Activated CD4-positive, CD25-positive, alpha-beta regulatory T cell treated with anti-CD3 and anti-CD28 coated beads, Interleukin-2, amount 50 U/mL, for 16 hours (primary cell): ENCODE measurements at places on chromosomes 5 and 9.

DNA sequence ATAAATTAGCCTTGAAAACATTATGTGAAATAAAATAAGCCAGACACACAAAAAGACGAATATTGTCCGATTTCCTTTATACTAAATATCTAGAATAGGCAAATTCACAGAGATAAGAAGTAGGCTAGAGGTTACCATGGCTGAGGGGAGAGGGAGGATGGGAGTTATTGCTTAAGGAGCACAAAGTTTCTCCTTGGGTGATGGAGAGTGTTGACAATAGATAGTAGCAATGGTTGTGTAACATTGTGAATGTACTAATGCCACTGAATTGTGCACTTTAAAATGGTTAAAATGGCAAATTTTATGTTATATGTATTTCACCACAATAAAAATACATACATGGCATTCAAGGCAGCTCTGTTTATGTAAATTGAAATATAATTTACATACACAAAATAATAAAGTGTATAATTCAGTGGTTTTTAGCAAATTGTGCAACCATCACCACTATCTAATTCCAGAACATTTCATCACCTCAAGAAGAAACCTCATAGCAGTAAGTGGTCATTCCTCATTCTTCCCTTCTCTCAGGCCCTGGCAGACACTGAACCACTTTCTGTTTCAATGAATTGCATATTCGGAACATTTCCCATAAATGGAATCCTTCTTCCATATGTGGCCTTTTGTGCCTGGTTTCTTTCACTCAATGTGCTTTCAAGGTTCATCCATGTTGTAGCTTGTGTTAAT is 59.2 kb downstream of the NDST1 start:
- no peak for DNase-seq

DNA sequence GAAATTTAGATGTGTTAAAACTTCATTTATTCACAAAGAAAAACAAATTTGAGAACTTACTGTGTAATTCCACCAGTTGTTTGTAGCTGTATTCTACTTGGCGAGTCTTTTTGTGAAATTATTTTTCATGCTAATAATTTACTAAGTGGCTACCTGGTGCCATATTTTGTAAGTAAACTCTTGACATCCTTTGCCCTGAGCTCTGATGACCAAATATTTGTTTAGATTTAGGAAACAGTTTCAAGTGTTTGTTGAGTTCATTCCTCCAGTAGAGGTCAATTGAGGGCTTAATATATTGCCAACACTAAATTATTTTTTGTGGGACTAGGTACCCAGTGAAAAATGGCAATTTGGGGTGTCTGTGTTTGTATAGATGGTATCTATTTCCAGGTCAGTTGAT is 3.7 kb downstream of the CNTLN start:
- DNase-seq, result no peak

DNA sequence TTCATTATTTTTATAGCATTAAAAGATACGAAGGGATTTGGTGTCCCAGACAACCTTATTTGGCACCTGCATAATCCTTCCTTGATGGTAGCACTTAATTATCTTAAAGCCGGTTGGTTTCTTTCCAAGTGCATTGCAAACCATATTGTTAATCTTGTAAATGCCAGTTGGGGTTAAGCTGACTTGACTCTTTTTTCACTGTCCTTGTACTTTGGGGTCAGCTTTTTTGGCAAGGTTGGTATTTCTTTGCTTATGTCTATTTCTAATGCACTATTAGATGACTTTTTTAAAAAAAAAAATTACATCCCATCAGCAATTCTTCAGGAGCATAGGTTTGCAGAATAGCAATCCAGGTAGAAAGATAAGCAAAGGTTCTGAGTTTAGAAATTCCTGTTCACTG is 466.8 kb upstream of the TLE4 start:
- DNase-seq, result no peak

- no peak for DNase-seq
These were observed 516.9 kb upstream of the ZNF608 start for GRCh38 chr5:125263356-125263755.

- no peak for DNase-seq
These were observed 933 bp downstream of the NEK6 start for GRCh38 chr9:124258607-124259157.

DNA sequence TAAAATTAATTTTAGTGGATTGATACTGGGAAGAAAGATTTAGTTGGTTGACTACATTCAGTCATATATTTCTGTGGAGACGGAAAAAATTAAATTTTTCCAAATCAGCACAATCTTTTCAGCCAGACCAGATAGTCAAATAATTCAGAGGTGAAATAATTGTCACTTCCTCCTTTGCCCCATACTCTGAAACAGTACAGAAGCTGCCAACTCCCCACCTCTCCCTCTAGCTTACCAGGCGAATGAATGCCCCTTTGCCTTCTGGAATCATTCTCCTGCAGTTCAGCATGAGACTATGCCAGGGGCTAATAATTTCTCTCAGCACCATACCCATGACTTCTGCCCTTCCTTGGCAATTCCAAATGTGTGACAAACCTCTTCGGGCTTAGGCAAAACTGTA is 43.5 kb downstream of the EBF1 start:
- no peak for DNase-seq

DNA sequence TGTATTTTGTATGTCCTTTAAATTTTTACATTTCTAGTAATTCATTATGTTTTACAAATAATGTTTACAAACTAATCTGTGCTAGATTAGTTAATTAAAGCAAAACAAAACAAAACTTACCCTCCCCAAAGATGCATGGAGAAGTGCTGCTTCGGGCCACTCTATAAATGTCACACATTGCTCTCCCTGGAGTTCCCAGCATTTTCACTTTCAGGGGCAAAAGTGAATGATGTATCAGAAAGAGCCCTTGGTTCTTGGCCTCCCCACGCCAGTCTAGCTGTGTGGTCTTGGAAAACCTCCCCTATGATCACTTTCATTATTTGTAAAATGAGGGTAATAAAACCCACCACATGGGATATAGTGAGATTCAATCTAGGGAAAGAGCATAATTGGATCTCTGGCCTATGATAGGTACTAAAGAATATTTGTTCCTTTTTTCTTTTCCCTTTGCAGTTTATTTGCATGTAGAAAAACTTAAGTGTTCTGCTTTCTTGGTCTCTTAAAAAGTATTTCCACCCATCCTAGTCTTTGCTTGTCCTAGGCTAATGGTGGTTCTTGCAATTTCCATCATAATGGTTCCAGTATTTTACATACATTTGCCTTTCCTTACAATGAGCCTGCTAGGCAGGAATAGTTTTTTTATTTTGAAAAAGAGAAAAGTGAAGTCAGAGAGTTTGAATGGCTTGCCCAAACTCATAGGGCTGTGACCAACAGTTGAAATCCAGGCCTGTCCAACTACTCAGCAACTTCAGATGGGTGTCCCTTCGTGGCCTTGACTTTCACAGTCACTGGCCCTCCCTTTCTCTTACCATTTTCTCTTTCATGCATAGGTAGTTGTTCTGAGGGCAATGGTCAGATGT is 184.5 kb upstream of the KLF4 start:
- no peak for DNase-seq

- DNase-seq, result no peak
These were observed 76.7 kb upstream of the SYK start for GRCh38 chr9:90724880-90725279.

DNA sequence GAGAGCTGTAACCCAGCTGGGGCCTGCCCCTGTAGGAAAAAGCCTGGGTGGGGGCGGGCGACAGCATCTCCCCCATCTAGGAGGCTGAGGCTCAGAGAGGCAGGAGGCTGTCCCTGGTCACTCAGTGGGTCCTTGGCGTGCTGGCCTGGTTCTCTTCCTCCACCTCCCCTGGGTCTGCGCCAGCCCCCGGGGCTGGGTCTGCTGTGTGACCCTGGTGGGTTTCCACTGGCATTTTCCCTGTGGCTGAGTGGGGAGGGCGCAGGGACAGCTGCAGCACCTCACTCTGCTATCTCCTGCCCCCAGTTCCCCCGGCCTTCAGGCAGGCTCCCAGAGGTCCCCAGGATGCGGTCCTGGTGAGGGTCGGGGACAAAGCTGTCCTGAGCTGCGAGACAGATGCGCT is 59.5 kb upstream of the ASS1 start:
- DNase-seq, result no peak

DNA sequence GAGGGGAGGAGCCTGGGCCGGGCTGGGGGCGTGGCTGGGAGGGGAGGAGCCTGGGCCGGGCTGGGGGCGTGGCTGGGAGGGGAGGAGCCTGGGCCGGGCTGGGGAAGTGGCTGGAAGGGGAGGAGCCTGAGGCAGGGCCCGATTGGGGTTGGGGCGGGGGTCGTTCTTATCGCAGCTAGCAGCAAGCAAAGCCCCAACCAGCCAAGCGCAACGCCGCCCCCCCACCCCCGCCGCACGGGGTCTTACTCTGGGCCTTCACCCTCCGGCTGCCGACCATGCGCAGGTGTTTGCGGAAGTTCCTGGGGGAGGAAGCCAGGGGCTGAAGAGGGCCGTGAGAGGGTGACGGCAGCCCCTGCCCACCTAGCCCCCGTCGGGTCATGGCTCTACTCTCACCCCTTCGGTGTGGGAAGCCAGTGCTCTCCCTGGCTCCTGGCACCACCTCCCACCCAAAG is 5.0 kb downstream of the NSMF start:
- DNase-seq, result no peak

DNA sequence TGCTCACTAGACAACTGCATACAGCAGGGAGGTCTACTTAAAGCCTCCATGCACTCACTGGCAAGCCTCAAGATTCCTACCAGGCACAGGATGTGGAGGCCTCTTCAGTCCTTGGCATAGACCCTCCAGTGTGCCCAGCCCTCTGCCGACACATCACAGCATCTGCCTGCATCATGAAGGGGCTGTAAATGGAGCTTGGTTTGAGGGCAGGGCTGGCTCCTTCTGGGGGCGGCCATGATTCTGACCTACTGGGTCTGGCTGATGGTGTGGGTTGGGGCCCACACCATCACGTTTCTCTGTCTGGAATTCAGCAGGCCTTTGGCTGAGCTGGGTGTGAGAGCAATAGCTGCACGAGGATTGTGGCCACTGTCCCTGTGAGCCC is 84.9 kb upstream of the SHB start:
- no peak for DNase-seq

GRCh38 chr5:64690417-64691151 is at the start of gene SHISAL2B:
TSS of gene SHISAL2B (plus strand) at chr5:64690503. CDS start at chr5:64690624, 121 bp downstream.
- DNase-seq, result no peak

- DNase-seq, result no peak
These were observed 154.1 kb downstream of the SNX18 start for GRCh38 chr5:54671681-54672080.

DNA sequence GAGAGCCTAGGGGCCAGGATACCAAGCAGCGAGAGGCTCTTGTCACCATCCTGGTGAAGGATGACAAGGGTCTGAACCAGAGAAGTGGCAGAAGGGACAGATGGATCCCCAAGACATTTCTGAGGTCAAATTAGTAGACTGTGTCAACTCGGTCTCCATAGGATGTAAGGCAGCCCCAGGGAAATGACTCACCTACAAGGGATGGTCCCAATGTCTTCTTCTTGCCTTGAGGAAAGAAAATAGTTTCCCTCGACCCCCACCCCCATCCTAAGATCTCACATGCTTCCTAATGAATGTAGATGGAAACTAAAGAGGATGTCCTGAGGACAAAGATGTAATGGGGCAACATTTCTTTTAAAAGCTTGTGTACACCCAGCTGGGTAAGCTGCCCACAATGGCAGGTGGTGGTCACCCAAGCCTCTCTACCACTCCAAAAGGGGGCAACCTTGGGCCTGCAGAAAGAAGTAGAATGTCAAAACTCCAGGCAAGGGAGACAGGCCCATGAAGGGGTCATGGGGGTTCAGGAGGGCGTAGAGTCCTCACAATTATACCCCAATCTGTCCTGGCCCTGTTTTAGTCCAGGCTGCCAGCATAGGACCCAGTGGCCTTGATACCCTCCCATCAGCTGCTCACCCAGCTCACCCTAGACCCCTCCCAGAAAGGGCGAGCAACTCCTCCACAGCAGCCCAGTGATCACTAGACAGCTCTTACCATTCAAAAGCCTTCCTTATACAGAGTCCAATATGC is 187.4 kb downstream of the ACTL7B start:
- no peak for DNase-seq
